ENCODE measurements at places on chromosomes 2 and 18.
A peak's percentile ranks its signal among the peaks of the same experiment; 100 is the strongest.

GRCh38 chr18:62329691-62330454 lies 4.8 kb downstream of the TNFRSF11A start:
- no peak for DNase-seq

GRCh38 chr2:46909771-46910419 lies 5.7 kb downstream of the MCFD2 start:
- no peak for DNase-seq

GRCh38 chr2:109427661-109428091 lies 186.1 kb downstream of the SEPTIN10 start:
- no peak for DNase-seq

- DNase-seq = no peak
These were observed 14.0 kb downstream of the TMEM127 start for GRCh38 chr2:96251721-96252292.

- DNase-seq = no peak
These were observed 163.0 kb downstream of the NCKAP5 start for GRCh38 chr2:133405252-133405651.

DNA sequence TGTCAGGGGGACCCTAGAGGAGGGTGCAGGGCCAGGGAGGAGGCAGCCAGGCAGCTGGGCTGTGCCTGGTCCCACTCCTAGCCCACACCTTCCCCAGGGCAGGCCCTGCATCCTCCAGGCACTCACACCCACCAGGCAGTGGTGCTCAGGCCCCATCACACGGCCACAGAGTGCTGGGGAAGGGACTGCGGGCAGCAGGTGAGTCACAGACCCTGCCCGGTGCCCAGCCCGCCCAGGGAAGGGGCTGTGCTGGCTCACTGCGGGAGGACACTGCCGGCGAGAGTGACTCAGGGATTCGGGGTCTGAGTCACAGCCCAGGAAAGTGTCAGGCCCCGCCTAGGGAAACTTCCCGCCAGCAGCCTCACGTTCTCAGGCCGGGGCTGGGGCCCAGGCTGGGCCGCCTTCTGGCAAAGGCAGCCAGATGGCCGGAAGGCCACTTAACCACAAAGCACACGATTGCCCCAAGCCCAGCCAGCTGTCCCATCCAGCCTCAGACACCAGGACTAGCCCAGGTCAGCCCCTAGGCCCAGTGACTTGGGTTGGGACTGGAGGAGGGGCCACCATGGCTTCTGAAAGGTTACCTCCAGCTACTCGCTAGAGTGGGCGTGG lies 42.2 kb downstream of the BIN1 start:
- DNase-seq = no peak

GRCh38 chr2:109435901-109436598 lies 177.7 kb downstream of the SEPTIN10 start:
- no peak for DNase-seq

- no peak for DNase-seq
These were observed 176.1 kb upstream of the KLF7 start for GRCh38 chr2:207341804-207342203.

DNA sequence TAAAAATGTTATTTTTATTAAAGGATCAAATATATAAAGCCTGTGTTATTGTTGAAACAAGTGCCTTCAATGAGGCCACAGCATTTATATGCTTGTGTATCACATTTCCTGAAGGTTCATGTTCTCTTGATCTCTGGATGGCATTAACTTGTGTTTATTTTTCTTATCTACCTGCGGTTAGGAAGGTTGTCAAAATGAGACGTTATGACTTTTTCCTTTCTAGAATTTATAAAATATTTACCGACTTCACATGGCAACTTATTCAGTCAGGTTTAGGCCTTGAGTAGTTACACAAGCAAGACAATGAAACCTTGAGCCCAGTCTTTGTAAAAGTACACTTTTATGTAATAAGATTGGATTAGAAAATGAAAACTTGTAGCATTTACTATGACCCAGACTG lies 196.4 kb upstream of the ACVR2A start:
- DNase-seq = no peak

DNA sequence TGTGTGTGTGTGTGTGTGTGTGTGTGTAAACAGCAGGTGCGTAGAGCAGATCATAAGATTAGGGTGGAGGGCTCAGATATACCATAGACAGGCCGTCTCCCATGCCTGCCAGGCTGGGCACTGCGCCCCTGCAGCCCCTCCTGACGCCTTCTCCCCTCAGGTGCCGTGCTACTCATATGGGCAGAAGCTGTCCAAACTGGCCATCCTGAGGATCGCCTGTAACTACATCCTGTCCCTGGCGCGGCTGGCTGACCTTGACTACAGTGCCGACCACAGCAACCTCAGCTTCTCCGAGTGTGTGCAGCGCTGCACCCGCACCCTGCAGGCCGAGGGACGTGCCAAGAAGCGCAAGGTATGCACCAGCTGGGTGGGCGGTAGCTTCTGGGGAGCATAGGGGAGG lies 10.0 kb downstream of the ATOH8 start:
- peak; percentile 21 for DNase-seq

GRCh38 chr2:30545875-30546274 lies 98.8 kb downstream of the LCLAT1 start:
- peak; percentile 97 for DNase-seq

DNA sequence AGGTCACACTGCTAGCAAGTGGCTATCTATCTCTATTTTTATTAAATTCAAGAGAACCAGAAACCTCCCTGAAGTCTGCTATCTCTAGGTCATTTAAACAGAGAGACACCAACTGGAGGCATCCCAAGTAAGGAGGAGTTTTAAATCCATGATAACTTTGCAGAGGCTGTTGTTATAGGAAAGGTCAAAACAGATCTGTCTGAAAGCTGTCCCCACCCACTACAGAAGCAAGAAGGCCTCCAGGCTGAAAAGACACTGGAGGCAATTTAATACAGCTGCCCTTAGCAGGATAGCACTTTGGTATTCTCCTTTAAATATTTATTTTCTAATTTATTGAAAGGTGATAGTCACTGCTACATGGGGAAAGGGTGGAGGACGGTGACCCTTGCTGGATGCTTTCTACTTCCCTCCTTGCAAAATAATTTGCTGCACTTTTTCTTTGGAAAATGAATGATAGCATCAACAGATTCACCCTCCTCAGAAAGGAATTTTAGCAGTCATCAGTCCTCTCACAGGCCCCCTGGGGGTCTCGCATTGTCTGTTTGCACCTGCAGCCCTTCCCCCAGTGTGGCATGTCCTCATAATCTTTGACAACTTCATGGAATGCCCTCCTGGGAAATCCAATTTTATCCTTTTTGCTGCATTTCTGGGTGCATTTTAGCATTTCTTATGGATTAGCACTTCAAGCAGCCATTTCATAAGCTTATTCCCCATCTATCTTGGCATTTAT lies 429.5 kb upstream of the TNP1 start:
- no peak for DNase-seq

GRCh38 chr18:32026491-32027086 lies 8.0 kb downstream of the RNF125 start:
- DNase-seq = no peak

- DNase-seq = no peak
These were observed 142.2 kb upstream of the PXDN start for GRCh38 chr2:1886405-1886992.

GRCh38 chr2:46144133-46144800 lies 152.9 kb upstream of the EPAS1 start:
- DNase-seq = no peak

- DNase-seq = peak; percentile 75
These were observed 62.0 kb upstream of the SLC35F5 start for GRCh38 chr2:113818382-113818951.

DNA sequence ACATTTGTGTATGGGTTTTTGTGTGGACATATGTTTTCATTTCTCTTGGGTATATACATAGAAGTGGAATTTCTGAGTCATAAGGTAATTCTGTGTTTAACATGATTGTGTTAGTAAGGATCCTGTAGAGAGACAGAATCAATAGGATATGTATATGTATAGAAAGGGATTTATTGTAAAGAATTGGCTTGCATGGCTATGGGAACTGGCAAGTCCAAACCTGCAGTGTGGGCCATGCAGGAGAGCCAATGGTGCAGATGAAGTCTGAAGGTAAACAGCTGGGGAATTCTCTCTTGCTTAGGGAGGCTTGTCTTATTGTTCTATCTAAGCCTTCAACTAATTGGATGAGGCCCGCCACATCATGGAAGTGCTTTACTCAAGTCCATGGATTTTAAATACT lies 39.2 kb upstream of the IL1R2 start:
- DNase-seq = no peak

DNA sequence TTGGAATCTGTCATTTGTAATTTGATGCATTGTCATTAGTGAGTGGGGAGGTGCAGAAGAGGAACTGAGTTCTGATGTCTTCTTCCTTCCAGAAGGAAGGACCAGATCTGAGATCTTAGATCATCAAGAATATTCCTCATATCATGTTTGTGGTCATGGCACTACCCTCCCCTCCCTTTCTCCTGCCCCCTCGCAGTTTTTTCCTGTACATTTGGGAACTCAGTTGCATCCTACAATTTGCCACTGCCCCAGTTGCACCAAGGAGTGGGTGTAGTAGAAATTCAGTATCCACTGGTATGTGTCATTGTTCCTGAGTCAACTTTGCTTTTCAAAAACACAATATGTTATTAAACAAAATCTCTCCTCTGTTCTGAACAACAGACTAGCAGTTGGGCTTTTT lies 26.6 kb upstream of the ACVR1 start:
- DNase-seq = no peak

- DNase-seq = no peak
These were observed 563.5 kb upstream of the KLHL29 start for GRCh38 chr2:22821458-22821857.

- DNase-seq = no peak
These were observed 124.0 kb downstream of the PRELID3A start for GRCh38 chr18:12531749-12532148.

DNA sequence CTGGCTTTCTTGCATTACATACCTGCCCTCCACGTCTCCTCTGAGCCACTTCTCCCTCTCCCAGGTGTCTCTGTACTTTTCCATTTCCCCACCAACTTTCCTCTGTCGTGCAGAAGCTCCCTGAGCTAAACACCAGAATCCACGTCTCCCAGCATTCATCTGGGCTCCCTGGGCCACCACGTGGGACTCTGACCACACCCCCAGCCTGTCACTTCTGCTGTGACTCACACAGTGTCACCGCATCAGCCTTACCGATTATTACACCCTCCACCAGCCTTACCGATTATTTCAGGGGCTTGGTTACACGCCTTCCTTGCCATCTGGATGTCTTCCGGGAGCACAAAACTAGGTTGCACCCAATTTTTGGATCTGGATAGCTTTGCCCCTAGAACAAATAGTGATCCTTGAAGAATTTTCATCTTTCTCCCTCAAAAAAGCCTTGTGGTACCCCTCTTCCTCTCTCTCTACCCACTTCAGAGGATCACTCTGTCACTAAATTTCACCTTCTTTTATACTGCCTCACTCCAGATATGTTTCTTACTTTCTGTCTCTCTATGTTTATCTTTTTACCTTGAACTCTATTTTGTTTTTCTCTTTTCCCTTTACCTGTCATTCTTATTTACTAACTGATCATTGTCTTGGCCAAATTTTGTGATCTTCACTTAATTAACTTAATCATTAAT lies 136.9 kb upstream of the CAB39 start:
- DNase-seq = no peak

DNA sequence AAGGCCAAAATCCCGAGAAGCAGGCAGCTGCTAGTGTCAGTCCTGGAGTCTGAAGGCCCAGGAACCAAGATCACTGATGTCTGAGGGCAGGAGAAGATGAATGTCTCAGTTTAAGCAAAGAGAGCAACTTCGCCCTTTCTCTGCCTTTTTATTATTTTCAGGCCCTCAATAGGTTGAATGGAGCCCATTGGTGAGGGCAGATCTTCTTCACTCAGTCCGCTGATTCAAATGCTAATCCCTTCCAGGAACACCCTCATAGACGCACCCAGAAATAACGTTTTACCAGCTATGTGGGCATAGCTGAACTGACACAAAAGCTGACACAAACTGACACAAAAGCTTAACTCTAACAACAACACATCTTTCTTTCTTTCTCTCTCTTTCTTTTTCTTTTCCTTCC lies 78.0 kb upstream of the KCNJ3 start:
- DNase-seq = no peak

DNA sequence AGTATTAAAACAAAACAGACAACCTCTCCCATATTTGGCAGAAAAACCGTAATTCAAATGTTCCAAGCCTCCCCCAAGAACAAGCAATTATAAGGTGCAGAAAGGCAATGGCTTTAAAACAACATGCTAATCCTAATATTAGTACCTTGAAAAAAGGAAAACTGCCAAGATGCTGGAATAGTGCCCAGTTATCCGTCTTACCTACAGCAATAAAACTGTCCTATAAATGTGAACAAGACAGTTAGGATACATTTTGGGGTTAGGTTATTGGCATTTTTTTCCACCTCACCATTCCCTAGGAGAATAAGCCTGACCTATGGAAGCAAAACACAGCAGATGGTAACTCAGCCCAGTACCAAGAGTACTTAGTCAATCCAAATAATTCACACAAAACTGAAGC lies 83.2 kb downstream of the TCF4 start:
- DNase-seq = no peak

- no peak for DNase-seq
These were observed 21.8 kb downstream of the SCN3A start for GRCh38 chr2:165182029-165182428.

GRCh38 chr2:238890131-238890530 lies 42.2 kb downstream of the TWIST2 start:
- no peak for DNase-seq

DNA sequence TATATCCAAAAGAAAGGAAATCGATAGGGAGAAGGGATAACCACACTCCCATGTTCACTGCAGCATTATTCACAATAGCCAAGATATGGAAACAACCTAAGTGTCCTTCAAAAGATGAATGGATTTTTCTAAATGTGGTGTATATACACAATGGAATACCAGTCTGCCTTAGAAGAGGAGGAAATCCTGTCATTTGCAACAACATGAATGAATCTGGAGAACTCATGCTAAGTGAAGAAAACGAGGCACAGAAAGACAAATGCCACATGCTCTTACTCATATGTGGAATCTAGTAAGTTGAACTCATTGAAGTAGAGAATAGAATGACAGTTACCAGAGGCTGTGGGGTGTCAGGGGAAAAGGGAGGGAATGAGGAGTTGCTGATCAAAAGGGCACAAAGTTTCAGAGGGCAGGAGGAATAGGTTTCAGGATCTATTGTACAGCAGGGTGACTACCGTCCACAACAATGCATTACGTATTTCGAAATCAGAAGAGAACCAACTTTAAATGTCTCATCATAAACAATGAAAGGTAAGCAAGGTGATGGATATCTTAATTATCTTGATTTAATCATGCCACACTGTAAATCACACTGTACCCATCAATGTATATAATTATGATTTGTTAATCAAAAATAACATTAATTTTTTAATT lies 46.1 kb downstream of the SIGLEC15 start:
- no peak for DNase-seq

DNA sequence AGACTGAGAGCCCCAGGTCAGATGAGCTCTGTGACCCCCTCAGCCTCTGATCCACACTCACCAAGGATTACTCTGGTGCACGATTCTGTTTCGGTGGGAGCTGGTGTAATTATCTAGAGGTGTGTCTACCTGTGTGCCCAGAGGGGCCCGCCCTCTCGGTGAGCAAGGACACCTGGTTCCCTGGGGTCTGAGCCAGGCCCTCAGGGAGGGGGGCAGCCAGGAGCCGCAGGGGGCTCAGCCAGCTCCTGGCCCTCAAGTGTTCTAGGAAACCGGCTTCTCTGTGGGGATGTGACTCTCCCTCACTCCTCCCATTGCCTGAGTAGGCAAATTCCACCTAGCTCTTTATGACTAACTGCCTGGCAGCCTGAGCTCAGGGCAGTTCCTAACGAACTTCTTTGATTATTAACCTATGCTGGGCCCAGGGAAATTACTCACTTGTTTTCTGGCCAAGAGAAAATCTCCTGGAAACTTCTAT lies 17.4 kb downstream of the AGAP1 start:
- peak; percentile 21 for DNase-seq

- no peak for DNase-seq
These were observed 9.4 kb upstream of the MOB1A start for GRCh38 chr2:74188018-74188601.

- no peak for DNase-seq
These were observed 449.4 kb upstream of the SLC14A2 start for GRCh38 chr18:45165871-45166270.

Data from DMS79 treated with DMSO at 0.1 percent for 48 hours (cell line).